Small intestine (tissue), 16 donors: ENCODE measurements at places on chromosomes 1 and 21.

GRCh38 chr21:41760411-41760810 is 6.4 kb downstream of the RIPK4 start:
- DNase-seq: no peak

DNA sequence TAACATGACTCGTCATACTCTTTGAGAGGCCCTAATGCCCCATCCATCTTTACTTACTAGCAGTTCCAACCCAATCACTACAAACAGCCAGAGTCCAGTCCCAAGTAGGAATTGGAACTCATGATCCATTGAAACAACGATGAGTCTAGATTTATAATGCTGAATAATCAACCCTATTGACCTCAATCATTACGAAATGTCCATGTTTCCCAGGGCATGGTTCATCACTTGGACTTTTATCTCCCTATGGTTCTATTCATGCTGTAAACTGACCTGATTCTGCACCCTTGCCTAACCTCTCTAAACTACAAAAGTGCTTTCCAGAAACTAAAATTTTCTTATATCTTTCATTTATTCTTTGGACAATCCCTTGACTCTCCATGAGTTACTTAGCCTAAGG is 840.0 kb upstream of the B3GALT2 start:
- no peak for DNase-seq

- peak; percentile 1 for DNase-seq
These were observed 635.1 kb downstream of the PTPRC start for GRCh38 chr1:199273837-199274379.

DNA sequence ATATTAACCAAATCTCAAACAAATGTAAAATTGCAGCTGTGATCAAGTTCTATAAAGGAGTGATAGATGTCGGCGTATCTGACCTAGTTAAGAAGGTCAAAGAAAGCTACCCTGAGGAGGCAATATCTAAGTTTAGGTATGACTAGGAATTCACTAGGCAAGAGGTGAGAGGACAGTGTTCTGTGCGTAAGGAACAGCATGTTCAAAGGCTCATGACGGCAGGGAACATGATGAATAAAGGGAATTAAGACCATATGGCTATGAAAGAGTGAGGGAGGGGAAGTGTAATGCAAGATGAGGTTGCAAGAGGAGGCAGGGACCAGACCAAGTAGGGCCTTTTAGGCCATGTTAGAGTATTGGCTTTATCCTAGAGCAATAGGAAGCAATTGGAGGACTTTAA is 8.6 kb downstream of the LIX1L start:
- DNase-seq: no peak

GRCh38 chr1:15231714-15232201 is 15.3 kb upstream of the FHAD1 start:
- no peak for DNase-seq
